ENCODE measurements at places on chromosomes 2 and 18.

GRCh38 chr2:223549215-223549614 is 52.9 kb downstream of the SCG2 start:
- DNase-seq, result peak; percentile 94

- DNase-seq, result no peak
These were observed 102.4 kb upstream of the ST6GAL2 start for GRCh38 chr2:106988361-106988760.

DNA sequence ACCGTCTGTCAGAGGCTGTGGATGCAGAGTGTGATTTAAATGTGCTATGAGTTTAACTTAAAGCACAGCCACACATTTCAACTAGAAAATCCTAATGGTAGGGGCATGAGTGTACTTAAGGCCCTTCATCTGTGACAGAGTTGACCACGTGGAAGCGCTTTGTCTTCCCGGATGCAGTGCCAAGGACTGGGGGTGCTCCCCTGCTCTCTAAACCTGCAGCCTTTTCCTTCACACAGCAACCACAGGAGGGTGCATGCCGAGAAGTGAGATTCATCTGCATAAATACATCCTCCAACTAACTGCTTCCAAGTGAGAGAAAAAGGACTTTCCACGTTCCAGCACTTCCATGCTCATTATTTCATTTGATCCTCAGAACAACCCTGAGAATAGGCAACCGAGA is 149.6 kb downstream of the MYT1L start:
- DNase-seq, result no peak

- peak; percentile 100 for DNase-seq
These were observed 12.3 kb downstream of the TEX44 start for GRCh38 chr2:231604685-231605606.

DNA sequence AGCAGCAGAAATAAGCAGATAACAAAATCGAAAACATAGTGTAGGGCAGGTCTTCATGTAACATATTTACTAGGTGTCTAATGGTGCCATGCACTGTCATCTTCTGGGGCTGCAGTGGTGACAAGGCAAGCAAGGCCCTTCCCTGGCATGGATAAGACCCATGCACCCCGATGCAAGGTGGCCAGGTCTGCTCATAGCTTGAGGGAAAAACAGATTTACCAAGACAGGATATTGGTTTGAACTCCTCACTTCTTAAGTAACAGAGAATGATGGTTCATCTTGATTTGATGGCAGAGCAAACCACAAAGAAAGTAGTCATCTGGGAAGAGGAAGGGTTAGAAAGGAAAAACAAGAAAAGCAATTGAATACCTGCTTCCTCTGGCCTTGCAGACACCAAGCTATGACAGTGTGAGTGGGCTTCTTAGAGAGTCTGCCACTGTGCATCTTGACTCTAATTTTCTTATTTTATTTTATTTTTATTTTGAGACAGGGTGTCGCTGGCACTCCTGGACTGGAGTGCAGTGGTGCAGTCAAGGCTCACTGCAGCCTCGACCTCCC is 35.8 kb upstream of the EML6 start:
- no peak for DNase-seq

Measured in islet precursor cell (in vitro differentiated cells).